ENCODE measurements at places on chromosomes 2 and 18. TPM values are rescaled to one million over a fixed set of nuclear protein-coding genes. Genes with fewer than 3 reads are reported as not detected.

PTH2R gene
- not detected for total RNA-seq

TMEM247 gene
- not detected for total RNA-seq

SERPINB13 gene
- not detected for total RNA-seq

PSME4 gene
- 51.8 TPM for total RNA-seq

EMX1 gene
- not detected for total RNA-seq

TTC27 gene
- 37.3 TPM for total RNA-seq

ORMDL1 gene
- 64.1 TPM for total RNA-seq

MAP2 gene
- 0.21 TPM for total RNA-seq

HOXD11 gene
- not detected for total RNA-seq

POTEC gene
- total RNA-seq = not detected

LYPD1 gene
- not detected for total RNA-seq

CIAO1 gene
- total RNA-seq = 73.9 TPM

RRM2 gene
- total RNA-seq = 424 TPM

LRPPRC gene
- 220 TPM for total RNA-seq

UGT1A4 gene
- not detected for total RNA-seq
